BJ (cell line): ENCODE measurements at places on chromosomes 16 and 17. TPM values are rescaled to one million over a fixed set of nuclear protein-coding genes. Genes with fewer than 3 reads are reported as not detected.

RANGRF gene
- 35.5 and 50.7 TPM in 2 replicates for polyA plus RNA-seq

CLDN9 gene
- not detected in 2 replicates for polyA plus RNA-seq

KREMEN2 gene
- polyA plus RNA-seq, result not detected in 2 replicates

TBC1D3K gene
- not detected in 2 replicates for polyA plus RNA-seq

NPIPB6 gene
- 0.15 and 0.34 TPM in 2 replicates for polyA plus RNA-seq

RECQL5 gene
- 8.2 and 14.2 TPM in 2 replicates for polyA plus RNA-seq

FBXL16 gene
- 0.32 and 0.67 TPM in 2 replicates for polyA plus RNA-seq

TSEN54 gene
- 12.8 and 17.9 TPM in 2 replicates for polyA plus RNA-seq

KRT17 gene
- 25.2 and 34.7 TPM in 2 replicates for polyA plus RNA-seq

GRCh38 chr16:21656795-21657768 lies 4.7 kb upstream of the IGSF6 start:
- no peak for DNase-seq

- DNase-seq, result no peak
These were observed 488.9 kb downstream of the SHISA9 start for GRCh38 chr16:13390093-13390985.

- DNase-seq, result no peak
These were observed 8.7 kb downstream of the PDE6G start for GRCh38 chr17:81647640-81648012.

DNA sequence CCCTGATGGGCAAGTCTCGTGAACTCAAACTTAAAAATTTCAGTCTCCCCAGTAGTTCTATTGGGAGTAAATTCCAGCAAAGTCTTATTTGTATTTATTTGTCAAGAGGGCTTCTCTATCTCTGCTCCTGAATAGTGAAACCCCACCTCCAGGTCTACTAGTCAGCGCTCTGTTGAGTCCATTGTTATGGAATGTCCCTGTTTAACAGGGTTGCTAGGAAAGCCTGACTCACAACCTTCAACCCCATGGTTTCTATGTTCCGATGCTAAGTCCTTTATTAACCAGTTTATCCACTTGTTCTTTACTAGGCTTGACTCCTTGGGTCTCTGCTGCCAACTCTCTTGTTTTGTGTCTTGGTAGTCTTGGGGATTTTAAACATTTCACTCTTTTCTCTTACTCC lies 250.7 kb upstream of the MYOCD start:
- peak; percentile 26 for DNase-seq

DNA sequence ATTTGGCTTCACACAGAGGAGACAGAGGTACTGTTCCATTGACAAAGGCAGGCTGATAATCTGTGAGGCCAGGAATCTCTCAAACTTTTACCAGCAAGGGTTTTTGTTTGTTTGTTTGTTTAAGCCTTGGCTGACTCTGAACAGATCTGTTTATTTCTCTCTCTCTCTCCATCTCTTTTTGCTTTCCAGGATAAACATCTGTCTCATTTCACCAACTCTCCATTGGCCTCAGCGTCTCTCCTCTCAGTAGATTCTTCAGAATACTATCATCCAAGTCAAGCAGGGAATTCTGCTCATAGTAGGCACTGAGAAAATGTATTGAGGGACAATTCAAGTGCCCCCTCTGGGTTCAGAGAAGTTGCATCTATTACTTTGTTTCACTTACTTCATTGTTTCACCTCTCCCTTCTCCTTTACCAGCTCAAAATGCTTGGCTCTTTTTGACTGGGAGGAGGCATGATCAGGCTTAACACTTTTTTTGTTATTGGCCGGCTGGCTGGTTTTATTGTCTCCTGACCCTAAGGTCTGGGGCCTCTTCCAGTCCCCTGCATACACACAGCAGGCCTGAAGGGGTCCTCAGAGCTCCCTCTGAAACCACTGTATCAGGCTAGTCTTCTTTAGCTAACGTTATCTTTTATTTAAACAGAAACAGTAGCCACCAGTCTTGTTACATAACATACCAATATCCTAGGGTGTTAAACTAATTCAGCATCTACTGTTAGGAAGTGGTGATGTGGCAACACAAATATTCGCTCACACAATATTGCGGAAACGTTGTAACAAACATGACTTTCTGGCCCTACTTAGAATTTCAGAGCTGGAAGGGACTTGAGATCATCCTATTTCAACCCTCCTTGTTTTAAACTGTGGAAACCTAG lies 2.0 kb upstream of the YPEL2 start:
- peak; percentile 33 for DNase-seq

- no peak for DNase-seq
These were observed 9.2 kb downstream of the STAT3 start for GRCh38 chr17:42378959-42379594.

GRCh38 chr17:59423903-59424302 lies 92.4 kb downstream of the YPEL2 start:
- DNase-seq, result no peak

DNA sequence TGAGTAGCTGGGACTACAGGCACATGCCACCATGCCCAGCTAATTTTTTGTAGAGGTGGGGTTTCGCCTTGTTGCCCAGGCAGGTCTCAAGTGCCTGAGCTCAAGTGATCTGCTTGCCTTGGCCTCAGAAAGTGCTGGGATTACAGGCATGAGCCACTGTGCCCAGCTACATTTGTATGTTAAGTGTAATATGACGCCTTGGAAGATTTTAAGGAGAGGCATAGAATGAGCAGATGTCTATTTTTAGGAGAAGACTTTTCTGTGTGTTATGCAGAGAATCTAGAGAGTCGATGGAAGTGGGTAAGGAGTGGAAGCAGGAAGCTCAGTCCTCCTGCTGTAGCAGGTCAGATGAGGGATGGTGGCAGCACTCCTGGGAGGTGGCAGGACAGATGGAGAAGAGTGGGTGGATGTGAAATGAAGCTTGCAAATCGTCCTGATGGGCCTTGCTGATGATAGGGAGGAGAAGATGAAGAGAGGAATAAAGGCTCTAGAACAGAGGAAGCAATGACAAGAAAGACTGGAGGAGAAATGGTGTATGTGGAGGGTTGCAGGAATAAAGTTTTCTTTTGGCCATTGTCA lies 125.3 kb downstream of the SHISA6 start:
- no peak for DNase-seq

GRCh38 chr16:15816228-15816627 lies 40.6 kb downstream of the MYH11 start:
- DNase-seq, result no peak

DNA sequence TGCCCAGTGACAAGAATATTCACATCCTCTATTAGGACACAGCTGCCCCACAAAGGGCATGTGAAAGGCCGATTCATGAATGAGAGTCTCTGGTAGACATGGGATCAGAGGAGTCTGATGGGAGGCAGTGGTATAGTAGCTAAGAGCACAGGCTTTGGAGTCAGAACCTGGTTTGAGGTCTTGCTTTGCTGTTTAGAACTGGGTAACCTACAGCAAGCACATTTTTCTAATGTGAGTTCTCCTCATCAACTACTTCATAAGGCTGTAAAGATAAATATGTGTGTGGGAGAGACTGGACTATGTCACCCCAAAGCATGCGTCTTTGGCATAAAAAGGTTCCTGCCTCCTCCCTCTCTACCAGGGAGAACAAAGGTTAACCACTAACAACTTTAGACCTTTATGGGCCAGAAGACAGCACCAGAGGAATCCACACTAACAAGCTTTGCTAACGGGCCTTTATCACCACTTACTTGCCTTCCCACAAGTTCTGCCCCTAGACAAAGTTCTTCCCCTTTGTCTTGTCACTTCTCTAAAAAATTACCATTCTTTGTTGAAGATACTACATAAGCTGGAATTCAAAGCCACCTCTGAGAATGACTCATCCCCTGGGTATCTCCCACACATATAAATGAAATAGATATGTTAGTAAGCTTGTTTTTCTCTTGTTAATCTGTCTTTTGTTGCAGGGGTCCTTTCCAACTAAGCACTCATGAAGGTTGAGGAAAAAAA lies 21.1 kb downstream of the CDR2 start:
- peak; percentile 86 for DNase-seq

GRCh38 chr16:75079346-75079926 lies 37.1 kb downstream of the LDHD start:
- no peak for DNase-seq

GRCh38 chr17:42797067-42798007 lies 1.2 kb downstream of the COA3 start:
- DNase-seq, result no peak
